ENCODE measurements at places on chromosomes 5 and 9.

GRCh38 chr5:138339091-138339456 is 1.0 kb downstream of the FAM53C start:
- no peak for DNase-seq

- no peak for DNase-seq
Observed at GRCh38 chr5:155472780-155473179, 459.2 kb downstream of the KIF4B start.

DNA sequence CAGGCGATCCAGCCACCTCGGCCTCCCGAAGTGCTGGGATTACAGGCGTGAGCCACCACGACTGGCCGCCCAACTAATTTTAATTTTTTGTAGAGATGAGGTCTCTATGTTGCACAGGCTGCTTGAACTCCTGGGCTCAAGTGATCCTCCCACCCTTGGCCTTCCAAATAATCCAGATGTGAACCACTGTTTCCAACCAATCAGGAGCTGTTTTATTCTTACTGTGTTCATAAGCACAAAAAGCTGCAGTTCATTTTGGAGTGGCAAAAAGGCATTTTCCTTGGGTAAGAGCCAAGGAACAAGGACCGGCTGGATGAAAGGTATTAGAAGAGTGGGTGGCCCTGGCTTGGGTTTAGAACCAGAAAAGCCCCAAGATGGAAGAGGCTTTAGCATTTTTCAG is 5.2 kb upstream of the SLC27A4 start:
- no peak for DNase-seq

- no peak for DNase-seq
Observed at GRCh38 chr9:134942011-134942787, 24.5 kb upstream of the FCN1 start.

GRCh38 chr5:154523104-154523503 is 45.1 kb upstream of the HAND1 start:
- no peak for DNase-seq

DNA sequence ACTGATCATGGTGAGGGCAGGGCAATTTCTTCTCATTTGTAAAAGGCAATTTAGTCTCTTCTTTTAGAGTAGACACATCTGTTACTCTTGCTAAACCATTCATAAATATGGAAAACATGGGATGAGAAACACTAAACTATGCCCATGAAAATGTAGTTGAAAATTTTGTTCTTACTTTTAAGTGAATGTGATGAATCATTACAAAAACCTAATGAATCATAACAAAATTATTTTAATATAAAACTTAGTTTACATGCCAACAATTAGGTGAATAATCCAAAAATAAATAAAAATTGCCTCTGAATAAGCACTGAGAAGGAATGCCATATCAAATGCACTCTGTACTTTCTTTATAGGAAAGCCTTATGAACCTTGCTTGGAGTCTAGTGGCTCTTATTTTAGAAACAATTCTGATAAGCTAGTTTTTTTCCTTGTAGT is 297.7 kb upstream of the EFNA5 start:
- no peak for DNase-seq

DNA sequence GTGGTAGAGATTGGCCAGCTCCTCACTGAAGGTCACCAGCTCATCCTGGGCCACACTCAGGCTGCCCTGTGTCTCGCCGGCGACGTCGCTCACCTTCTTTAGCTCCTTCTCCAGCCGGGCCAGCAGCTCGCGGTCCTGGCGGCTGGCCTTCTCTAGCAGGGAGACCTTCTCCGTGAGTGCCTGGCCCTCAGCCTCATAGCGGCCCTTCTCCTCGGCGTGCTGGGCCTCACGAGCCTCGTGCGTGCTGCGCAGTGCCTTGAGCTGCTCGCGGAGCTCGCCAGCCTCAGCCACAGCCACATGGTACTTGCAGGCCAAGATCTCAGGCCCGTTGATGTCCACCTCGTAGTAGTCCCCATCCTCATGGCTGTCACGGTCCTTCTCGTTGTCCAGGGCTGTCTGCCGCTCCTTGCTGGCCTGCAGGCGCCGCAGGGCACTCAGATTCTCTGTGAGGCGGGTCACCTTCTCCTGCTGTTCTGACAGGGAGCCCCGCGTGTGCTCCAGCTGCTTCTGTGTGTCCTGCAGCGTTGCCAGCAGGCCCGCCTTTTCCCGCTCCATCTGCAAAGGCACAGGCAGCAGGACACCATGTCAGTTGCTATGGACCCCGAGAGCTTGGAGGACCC is 45.5 kb downstream of the BICD2 start:
- DNase-seq, result no peak

- DNase-seq, result no peak
Observed at GRCh38 chr5:172007175-172008110, 1.0 kb upstream of the FBXW11 start.

- no peak for DNase-seq
Observed at GRCh38 chr5:72206160-72206559, 98.9 kb downstream of the MAP1B start.

- DNase-seq, result no peak
Observed at GRCh38 chr9:69171049-69171448, 3.0 kb upstream of the TJP2 start.

DNA sequence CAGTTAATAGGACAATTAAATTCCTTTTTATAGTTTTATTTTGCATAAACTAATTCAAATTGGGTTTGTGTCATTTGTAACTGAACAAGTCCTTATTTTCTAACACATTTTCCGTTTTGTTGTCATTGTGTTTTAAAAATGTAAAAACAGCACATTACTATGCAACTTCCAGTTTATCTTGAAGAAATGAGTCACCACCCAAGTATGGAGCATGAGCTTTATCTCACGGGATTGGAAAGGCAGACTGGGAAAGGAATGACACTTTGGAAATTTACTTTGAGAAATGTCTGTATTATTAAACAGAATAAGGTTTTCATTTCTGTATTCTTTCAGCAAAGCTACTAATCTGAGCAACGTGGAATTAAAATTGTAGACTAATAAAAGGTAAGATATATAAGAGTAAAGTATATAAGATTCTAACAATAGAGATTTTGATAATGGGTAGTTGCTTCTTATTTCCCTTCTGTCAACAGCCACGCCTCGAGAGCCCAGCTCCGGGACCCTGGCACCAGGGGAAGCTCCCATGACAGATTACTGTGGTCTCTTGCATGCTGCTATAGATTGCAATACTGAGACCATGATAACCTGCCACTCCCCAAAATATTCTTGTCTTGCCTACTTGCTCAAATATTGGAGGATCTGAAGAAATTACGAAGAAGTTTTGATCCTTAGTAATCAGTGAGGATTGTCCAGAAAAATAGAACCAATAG is 433.1 kb downstream of the CHSY3 start:
- no peak for DNase-seq

- DNase-seq, result no peak
Observed at GRCh38 chr9:16012621-16013020, 459.8 kb downstream of the CCDC171 start.

DNA sequence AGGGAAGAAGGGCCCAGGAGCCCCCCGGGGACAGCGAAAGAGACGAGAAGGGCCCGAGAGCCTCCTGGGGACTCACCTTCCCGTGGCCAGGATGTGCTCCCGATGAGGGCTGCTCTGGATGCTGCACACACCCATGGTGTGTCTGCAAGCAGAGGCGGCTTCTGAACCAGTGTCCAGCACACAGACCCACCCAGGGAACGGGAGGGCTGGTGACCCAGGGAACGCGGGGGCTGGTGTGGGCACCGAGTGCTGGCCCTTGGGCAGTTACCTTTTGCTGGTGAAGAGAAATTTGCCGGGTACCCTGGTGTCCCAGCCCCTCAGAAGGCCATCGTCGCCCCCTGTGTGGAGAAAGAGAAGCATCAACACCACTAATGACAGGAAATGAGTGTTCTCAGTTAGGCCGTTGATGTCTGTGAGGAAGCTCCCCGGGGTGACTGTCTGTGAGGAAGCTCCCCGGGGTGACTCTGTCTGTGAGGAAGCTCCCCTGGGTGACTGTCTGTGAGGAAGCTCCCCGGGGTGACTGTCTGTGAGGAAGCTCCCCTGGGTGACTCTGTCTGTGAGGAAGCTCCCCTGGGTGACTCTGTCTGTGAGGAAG is 13.2 kb downstream of the MRPL41 start:
- DNase-seq, result no peak

DNA sequence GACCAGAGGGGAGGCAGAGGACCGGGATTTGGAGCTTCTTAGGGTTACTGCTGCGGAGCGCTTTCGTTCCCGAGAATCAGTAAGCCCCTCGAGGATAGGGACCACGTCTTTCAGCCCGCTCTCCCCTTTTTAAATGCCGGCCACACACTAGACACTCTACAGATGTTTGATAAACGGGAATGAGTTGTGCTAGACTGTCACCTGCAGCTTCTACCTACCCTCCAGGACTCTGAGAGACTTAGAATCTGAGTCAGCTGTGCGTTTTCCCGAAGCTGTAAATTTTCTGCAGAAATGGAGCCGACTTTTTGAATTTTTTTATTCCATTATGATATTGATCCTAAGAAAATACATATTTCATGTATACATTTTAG is 670 bp downstream of the CCDC171 start:
- DNase-seq, result peak; percentile 38

DNA sequence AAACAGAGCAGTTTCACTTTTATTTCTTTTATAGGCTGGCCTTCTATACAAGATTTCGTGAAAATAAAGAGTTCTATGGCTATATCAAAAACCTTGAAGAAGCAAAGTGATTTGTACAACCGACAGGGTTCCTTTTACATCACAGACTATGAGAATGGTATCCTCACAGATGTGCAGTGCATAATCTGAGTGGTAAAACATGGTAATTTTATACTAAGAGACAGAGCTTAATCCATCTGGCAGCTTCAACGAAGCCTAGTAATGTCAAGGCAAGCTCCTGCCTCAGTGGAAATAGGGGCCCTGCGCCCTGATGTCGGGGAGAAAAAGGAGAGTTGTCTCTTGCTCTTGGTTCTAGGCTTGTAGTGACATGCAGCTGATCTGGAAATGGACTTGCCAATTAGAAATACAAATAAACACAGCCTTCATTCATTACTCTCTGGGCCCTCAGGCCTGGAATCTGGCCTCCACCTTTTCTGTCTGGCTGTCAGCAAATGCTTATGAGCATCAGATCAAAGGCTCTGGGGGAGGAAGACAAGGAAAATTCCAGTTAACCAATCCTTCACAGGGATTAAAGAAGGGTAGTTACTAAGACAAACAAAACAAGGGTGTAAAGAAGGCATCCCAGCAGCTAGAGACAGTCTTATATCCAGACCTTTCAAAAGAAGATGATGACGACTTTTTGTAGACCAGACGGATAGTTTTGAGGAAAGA is 33.6 kb upstream of the TRIM32 start:
- DNase-seq, result no peak

DNA sequence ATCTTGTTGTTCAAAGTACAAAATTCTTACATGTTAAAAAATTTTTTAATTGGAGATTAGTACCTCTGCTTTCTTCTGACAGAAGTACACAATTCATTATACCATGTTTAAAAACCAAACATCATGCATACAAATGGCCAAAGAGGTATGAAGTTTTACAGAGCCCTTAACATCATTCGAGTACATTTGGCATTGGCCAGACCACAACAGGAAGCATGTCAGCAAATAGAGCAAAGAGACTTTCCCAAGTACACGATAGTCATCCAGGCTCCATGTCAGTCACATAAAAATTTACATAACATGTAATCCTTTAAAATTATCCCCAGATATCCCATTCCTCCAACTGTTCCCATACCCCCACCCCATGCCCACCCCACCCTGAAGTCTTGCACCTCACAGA is 22.5 kb downstream of the HMGCS1 start:
- no peak for DNase-seq

DNA sequence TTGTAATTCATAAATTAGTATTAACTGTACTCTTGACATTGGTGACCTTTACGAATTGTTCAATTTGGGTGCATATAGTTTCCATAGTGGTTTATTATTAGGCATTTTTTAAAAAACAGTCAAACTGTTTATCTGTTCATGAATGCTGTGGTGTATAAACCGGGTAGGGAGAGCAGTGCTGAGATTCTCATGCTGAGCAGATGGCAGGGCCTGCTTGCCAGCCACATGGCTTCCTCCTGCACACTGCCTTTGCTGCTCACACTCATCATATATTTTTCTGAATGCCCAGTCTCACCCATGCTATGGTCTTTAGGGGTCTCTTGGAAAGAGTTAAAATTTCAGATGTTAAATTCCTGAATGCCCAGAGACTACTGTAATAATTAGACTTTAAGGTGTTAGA is 40.8 kb downstream of the NNT start:
- no peak for DNase-seq

GRCh38 chr5:9089893-9090292 is 456.0 kb downstream of the SEMA5A start:
- no peak for DNase-seq
